ENCODE measurements at places on chromosomes 5 and 9.

DNA sequence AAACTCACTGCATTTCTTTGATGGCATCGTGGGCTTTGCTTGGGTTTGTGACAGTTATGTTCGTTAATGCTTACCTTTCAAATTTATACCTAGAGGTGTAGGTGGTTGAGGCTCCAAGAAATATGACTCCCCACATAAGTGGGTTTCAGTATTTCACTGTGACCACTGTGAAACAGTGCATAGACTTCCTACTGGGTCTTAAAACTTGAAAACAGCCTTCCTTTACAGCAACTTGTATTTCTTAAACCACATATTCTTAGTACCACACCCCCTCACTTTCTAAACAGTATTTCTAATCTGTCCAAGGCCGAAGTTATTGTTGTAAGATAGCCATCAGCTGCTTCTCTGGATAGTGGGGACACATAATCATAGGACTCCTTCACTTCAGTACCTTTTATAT is 48.3 kb downstream of the TMEFF1 start:
- DNase-seq, result no peak

- no peak for DNase-seq
Measured at GRCh38 chr5:178078197-178079010, 34.9 kb upstream of the N4BP3 start.

DNA sequence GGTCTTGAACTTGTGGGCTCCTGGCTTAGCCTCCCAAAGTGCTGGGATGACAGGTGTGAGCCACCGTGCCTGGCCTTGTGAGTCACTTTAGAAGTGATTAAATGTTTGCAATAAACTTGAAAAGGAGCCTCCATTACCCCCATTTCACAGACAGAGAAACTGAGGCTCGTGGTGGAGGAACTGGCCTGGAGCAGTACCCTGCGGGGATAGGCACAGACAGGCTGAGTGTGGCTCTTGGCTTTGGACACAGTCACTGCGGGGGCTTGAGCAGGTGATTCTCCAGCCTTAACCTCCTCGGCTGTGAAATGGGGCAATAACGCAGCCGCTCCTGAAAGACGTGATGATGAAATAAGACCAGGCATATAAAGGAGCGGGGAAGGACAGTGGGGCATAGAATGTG is 40.9 kb upstream of the IER5L start:
- DNase-seq, result no peak

DNA sequence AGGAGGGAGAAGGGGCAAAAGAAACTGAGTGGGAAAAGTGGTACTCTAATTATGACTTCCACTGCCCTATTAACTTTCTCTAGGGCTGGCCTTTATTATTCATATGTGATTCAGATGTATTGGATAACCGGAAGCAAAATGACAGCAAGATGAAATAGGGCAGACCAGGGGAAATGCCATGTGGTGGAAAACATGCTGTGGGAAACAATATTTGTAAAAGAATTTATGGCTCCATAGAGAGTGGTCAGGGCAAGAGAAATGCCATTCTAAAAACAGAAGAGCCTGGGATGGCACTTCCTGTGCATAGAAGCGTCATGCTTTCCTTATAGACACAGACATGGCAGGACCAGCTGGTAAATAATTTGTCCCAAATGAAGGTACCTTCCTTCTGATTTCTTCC is 67.7 kb downstream of the MEGF10 start:
- no peak for DNase-seq

- no peak for DNase-seq
Measured at GRCh38 chr5:6721442-6721841, 8.2 kb downstream of the TENT4A start.

DNA sequence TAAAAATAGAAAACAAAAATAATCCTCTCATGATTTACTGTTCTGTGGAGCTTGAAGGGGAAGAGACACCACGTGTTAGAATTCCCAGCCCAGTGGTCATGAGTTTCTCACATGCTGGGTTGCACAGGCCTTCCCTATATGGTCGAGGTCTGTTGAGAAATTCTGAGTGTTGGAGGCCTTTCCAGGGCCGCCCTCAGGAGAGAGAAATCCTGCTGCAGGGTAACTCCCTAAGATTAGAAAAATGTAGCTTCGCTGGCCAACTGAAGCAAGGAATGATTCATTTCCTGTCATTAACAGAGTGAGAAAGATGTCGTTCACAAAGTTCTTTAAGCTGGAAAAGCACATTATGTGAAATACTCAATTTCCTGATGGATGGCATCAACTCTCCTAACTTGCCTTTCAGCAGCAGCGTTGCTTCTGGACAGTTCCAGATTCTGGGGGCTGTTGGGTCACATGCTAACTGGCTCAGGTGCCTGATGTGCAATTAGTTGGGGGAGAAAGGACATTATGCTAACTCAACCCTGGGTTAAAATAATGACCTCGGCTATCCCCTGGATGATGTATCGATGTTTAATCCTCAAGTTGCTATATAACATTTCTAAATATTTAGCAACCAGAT is 104.8 kb upstream of the CD180 start:
- DNase-seq, result no peak

- DNase-seq, result no peak
Measured at GRCh38 chr9:127589955-127590370, 22.1 kb upstream of the STXBP1 start.

DNA sequence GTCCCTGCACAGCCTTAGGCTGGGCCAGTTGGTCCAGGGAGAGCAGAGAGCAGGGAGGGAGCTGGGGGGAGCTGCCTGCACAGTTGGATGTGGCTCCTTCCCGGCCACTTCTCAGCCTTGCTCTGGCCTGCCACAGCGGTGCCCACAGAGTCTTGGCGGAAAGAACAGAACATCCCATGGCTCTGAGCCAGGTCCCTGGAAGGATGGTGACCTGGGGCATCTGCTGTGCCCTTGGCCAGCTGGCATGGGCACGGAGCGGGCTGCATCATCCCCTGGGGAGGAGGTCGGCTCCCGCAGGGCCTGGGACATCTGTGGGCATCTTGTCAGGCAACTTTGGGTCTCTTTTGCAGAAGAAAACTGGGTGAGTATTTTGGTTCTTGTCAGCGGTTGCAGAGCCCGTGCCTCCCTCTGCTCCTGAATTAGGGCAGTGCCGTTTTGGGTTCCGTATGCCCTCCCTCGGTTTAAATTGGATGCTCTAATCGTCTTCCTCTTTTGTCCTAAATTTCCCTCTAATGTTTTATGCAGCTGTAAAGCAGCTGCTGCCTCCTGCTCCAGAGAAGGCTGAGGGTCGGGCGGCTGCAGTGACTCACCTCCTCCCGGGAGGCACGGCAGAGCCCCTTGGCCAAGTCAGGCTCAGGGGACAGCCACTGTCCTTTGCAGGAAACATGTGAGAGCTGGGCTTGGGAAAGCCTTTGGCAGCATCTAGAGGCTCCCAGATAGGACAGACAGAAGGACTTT is 10.5 kb upstream of the NACC2 start:
- DNase-seq, result no peak

DNA sequence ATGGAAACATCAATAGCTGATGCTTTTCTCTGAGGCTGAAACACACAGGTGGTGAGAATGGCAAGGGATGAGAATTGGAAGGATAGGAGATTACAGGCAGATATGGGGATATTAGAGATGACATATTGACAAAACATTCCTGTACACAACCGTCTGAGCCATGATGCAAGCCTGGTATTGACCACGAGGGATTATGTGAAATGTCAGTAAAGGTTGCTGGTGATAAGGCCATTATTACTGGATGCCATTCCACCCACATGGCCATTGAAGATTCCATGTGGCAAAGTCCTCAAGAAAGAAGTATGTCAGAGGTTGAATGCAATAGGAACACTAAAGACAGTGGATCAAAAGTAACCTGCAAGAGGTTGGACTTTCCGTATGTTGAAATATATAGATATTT is 15.7 kb downstream of the GRAMD2B start:
- no peak for DNase-seq

- no peak for DNase-seq
Measured at GRCh38 chr5:1963358-1963757, 80.6 kb upstream of the IRX4 start.

GRCh38 chr9:126398403-126399058 is 71.9 kb downstream of the MVB12B start:
- peak; percentile 46 for DNase-seq

GRCh38 chr9:86449246-86449645 is 95.0 kb upstream of the TUT7 start:
- no peak for DNase-seq

DNA sequence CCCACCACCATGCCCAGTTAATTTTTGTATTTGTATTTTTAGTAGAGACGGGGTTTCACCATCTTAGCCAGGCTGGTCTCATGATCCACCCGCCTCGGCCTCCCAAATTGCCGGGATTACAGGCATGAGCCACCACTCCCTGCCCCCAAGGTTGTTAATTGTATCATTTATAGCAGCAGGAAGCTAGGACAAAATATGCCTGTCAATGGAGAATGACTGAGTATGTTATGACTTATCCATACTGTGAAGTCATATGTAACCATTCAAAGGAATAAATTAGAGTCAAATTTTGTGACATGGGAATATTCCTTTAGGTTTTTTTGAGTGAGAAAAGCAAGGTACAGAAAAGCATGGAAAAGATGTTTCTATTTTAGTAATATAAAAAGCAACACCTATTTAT is 3.9 kb upstream of the DAB2 start:
- no peak for DNase-seq

DNA sequence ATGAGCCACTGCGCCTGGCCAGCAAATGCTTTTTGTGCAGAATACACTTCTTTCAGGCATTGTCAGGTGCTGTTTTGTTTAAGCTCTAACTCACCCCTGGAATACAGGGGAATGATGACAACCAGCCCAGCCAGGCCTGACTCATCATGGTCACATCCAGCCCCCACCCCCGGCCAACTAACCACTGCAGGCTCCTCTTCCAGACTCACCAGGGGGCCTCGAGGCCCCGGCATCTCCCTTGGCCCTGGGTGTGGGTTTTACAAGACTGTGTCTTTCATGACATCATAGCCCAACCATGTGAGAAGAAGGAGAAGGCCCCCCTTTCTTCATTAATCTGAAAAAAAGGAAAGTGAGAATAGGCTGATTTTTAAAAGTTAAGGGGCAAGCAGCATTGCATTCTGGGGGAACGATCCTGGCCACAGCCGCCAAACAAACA is 35.5 kb downstream of the OLFML2A start:
- DNase-seq, result no peak

GRCh38 chr5:67693956-67694809 is 497.6 kb upstream of the CD180 start:
- peak; percentile 13 for DNase-seq

- DNase-seq, result peak; percentile 17
Measured at GRCh38 chr5:15959370-15960164, 220.0 kb downstream of the MARCHF11 start.

GRCh38 chr9:134811673-134812342 is 68.8 kb upstream of the FCN2 start:
- DNase-seq, result no peak

DNA sequence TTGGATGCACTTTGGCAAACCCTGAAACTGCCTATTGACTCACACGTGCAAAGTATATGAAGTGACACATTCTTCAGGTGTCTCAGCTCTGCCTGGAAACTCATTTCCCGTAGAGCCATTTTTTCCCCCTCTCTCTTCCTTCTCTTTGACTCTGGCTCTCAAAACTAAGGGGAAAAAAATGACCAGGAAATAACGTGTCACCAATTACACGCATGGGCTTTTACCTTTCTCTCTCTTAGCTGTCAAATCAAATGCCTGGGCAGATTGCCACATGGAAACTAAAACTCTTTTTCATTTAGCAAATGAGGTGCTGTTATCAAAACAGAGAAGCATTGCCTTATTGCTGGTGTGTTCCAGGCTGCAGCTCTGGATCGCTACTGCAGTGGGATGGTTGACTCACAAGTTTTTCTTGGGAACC is 18.3 kb upstream of the IFNK start:
- DNase-seq, result no peak

- no peak for DNase-seq
Measured at GRCh38 chr9:8234316-8234715, 434.7 kb upstream of the DMAC1 start.

GRCh38 chr9:18759827-18760226 is 273.2 kb downstream of the SAXO1 start:
- DNase-seq, result no peak
